Activated gamma-delta T cell treated with Interleukin-2 at 50 U/mL for 16 hours (primary cell): ENCODE measurements at places on chromosomes 3 and 15.

DNA sequence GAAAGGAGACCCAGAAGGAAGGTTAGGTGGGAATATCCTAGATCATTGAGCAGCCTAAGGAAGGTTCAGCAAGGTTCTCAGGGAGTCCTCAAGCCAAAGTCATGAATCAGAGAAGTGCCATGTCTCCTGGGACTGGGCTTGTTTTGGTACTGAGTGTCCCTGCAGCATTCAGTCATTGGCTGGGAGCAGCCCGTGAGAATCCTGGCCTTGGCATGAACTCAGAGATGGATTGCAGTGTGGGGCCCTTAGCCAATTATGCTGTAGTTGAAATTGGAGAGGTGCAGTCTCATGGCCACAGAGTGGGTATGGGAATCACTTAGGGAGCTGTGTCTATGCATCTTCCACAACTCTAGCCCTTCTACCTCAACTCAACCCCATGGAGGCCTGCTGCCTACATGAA lies 17.0 kb upstream of the PPM1L start:
- DNase-seq = no peak

- no peak for DNase-seq
Measured at GRCh38 chr3:133572158-133573053, 1.1 kb upstream of the CDV3 start.

DNA sequence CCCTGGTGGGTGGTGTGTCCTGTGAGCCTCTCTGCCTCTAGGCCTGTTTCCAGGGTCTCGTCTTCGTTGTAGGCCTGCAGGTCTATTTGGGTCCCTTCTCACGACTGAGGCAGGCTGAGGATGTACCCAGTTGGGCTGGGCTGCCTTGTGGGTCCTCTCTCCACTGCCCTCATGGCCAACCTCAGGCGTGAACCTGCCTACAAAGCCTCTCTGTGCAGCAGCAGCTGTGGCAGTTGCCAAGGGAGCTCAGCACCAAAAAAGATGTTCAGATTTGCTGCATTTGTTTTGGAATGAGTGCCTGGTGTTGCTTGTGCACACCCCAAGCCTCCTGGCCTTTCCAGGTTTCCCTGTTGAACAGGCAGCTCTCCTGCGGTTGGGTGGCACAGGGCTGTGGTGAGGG lies 13.4 kb downstream of the KLF13 start:
- no peak for DNase-seq

- no peak for DNase-seq
Measured at GRCh38 chr15:38153781-38154180, 98.9 kb upstream of the SPRED1 start.

DNA sequence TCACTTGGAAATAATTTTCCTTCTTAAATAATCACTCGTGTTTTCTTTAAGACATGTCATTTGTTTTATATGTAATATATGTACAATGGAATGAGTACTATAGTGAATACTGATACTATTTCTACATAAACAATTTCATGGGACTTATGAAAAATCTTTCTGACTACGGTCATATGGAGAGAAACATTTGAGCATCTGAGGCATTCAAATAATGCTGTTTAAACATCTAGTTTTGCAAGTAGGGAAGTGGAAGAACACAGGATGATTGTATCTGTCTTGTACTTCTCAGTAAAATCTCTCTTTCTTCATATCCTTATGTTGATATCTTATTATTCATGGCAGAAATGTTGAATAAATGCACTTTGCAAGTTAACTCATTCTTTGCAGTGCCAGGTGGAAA lies 599.5 kb upstream of the KCNMB2 start:
- no peak for DNase-seq

GRCh38 chr3:177050501-177051237 lies 146.6 kb downstream of the TBL1XR1 start:
- DNase-seq = no peak

DNA sequence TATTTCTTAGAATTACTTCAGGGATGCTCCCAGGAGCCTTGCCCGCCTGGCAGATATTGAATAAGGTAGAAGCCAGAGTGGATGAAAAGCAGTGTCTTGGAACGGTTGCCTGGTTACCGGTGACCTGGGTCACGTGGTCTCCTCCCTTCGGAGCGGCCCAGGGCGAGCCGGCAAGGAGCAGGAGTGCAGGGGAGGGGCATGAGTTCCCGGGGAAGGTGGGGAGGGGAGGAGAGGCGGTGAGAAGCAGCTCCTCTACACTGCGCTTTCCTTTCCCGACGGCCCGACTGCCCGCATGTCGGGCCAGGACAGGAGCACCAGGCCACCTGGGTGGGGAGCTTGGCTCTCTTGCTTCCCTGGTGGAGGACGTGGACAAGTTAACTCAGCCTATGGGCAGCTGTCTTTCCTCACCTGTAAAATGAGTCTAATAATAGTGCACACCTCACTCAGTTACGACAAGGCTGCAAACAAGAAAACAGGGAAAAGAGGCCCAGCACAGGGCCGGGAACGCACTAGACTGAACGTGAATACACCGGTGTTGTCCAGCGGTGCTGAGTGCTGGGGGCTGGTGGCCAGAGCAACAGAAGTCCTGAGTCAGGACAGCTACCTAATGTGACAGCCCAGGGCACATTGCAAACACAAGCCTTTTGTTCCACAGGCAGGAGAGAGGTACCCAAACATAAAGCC lies 198.3 kb downstream of the ADAMTS9 start:
- DNase-seq = no peak

DNA sequence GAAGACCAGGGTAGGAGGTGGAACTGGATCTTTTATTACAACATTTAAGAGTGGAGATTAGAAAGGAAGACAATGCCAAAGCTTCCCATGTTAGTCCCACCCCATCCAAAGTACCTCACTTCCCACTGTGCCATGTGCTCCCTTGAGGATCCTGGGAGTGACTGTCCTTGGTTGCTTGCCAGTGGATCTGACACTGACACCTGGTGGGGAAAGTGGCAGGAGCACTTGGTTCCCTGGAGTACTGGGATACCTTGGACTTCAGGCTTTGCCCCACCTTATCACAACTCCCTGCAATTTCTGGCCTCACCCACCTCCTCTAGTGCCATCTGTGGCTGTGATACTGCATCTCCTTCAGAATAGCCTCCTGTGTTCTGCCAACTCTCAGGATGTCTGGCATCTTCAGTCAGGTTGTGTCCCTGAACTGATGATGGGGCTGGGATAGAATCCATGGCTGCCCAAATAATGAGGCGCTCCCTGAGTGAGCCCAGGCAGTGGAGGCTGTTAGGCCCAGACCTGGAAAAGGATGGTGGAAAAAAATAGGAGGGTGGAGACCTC lies 1.3 kb downstream of the ELL3 start:
- DNase-seq = no peak

DNA sequence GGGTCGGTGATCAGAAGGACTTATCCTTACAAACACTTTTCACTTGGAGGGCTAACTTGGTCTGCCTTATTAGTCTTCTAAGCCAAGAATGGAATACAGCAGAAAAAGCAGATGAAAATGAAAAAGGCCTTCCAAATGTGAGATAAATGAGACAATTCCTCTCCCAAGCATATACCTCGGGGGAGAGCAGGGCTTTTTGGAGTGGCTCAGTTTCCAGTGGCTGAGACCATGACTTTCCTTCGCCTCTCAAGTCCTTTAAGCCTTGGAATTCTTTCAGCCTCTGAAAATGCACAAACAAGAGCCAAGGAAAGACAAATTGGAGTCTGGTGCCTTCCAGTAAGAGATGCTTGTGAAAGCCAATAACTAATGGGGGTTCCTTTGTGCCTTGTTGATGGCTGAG lies 130.9 kb downstream of the DTWD1 start:
- no peak for DNase-seq

GRCh38 chr3:154304116-154304786 lies 20.0 kb downstream of the DHX36 start:
- DNase-seq = no peak

DNA sequence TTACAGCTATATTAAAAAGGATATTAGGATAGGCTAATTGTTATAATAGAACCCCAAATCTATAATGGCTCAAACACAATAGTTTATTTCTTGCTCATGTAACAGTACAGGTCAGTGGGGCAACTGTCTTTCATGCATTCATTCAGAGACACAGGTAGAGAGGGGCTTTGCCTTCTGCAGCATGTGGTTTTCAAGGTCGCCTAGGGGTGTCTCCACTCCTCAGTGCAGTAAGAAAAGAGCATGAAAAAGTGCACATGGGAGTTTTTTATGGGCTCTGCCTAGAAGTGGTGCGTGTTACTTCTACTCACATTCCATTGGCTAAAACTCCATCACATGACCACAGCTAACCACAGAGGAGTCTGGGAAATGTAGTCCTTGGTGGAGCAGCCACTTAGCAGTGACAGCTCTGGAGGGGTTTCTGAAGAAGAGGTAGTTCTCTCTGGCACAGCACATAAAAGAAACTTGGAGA lies 1.8 kb downstream of the ZBTB38 start:
- DNase-seq = peak; percentile 47

GRCh38 chr3:165503346-165503745 lies 307.2 kb upstream of the SLITRK3 start:
- no peak for DNase-seq
